ENCODE measurements at places on chromosomes 2 and 18. TPM values are rescaled to one million over a fixed set of nuclear protein-coding genes. Genes with fewer than 3 reads are reported as not detected.

Gene SCN1A
- 0.02 TPM for total RNA-seq

Gene GDF7
- 0.33 TPM for total RNA-seq

Gene UPP2
- not detected for total RNA-seq

Gene CD8B2
- not detected for total RNA-seq

Gene CD8B
- not detected for total RNA-seq

Gene MC2R
- not detected for total RNA-seq

Gene RNF125
- 2.3 TPM for total RNA-seq

Measured in HT1080 (cell line).